ENCODE measurements at places on chromosomes 3 and 15.

DNA sequence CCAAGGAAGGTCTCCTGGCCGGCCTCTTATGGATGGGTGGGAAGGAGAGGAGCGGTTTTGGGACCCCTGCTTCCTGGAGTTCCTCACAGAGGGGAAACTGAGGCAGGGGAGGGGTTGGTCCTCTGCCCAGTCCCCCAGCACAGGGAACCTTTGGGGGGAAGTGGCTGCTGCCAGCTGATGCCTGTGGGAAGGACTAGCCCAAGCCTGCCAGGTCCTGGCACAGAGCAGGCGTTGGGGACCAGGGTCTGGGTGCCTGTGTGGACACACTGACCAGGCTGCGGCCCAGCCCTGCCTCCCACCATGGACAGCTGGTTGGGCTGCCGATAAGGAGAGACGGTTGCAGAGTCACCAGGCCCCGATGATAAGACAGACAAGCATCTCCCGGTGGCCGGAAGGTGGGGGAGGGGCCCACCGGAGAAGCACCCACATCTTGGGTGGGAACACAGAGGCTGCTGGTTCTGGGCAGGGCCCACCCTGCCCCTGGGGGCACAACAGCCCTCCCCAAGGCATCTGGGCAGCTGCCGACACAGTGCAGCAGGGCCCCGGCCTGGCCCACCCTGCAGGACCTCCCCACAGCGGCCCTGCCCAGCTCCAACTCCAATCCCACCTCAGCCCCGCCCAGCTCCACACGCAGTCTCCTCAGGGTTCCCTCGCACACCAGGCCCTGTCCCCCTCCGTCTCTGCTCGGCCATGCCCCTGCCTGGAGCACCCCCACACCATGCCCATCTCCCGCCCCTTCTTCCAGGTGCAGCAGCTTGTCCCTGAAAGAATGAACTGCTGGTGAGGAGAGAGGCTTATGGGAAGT is 50.7 kb downstream of the DNAJB8 start:
- no peak for DNase-seq

GRCh38 chr3:129953621-129954020 is 20.9 kb upstream of the TRH start:
- no peak for DNase-seq

- no peak for DNase-seq
Observed at GRCh38 chr15:49675041-49675440, 54.2 kb downstream of the DTWD1 start.

DNA sequence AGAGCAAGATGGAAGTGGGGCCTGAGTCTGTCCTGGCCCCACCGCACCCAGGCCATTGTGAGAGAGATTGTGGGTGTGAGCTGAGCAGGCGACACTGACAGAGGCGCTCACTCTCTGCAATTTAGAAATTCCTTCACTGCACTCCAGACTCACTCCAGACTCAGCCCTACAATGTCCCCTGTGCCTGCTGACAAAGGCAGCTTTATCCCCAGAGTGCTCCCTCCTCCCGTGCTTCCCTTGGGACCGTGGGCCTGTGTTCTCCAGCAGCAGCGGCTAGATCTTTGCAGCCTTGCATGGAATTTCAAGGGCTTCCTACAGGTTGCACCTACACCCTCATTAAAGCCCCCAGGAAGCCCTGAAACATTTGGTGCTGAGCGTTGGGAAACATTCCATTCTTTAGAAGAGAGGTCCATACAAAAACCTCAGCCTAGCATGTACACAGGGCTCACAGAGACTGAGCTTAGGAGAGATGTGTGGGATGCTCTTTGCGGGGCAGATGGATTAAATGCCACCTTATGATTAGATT is 1.3 kb upstream of the IL16 start:
- DNase-seq = no peak

GRCh38 chr3:194826594-194826993 is 140.9 kb downstream of the FAM43A start:
- no peak for DNase-seq

All from activated CD8-positive, alpha-beta memory T cell treated with anti-CD3 and anti-CD28 coated beads for 4 hours (primary cell).